ENCODE measurements at places on chromosomes 5 and 9. TPM values are rescaled to one million over a fixed set of nuclear protein-coding genes. Genes with fewer than 3 reads are reported as not detected.

SPARC gene
- total RNA-seq, result 79.2 TPM

- H3K36me3 ChIP-seq, result no peaks in the 10 kb centered on the region
- H3K4me3 ChIP-seq, result peak overlapping the region; percentile 22
- H3K27me3 ChIP-seq, result peaks cover 4% of the 10 kb centered on the region
- peaks cover 20% of the 10 kb centered on the region for H3K4me1 ChIP-seq
- peak; percentile 82 for DNase-seq
These were observed 84.0 kb downstream of the HSD17B3 start for GRCh38 chr9:96217754-96218693.

PCDHB8 gene
- total RNA-seq, result not detected

GRCh38 chr9:111298111-111298510 is 31.9 kb downstream of the OR2K2 start:
- no peaks in the 10 kb centered on the region for H3K27me3 ChIP-seq
- no peaks in the 10 kb centered on the region for H3K36me3 ChIP-seq
- peak overlapping the region; percentile 48 for H3K27ac ChIP-seq
- H3K4me1 ChIP-seq, result peaks cover 16% of the 10 kb centered on the region
- no peak for DNase-seq

DNA sequence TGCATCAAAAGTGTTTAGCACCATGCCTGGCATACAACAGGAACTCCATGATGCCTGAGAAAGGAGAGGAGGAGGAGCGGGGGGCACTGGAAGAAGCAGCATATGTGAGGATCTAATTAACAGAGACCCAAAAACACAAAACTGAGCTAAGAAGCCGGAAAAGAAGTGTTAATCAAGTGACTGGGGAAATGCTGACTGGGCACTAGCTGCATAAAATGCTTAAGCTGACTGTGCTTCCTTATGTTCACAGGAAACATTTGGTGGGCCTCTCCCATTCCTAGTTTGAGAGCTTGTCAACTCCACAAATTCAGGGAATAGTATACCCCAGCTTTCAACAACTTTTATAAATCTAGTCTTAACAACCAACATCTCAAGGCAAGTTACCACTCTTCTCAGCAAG is 26.6 kb downstream of the DEPDC1B start:
- DNase-seq, result no peak
- peaks cover 35% of the 10 kb centered on the region for H3K4me1 ChIP-seq
- no peaks in the 10 kb centered on the region for H3K27me3 ChIP-seq

GRCh38 chr9:133237035-133237731 is 28.1 kb upstream of the OBP2B start:
- no peak overlapping the region for H3K4me3 ChIP-seq
- DNase-seq, result no peak
- no peaks in the 10 kb centered on the region for H3K36me3 ChIP-seq
- H3K27me3 ChIP-seq, result no peaks in the 10 kb centered on the region
- H3K4me1 ChIP-seq, result peaks cover 17% of the 10 kb centered on the region
- H3K27ac ChIP-seq, result peak overlapping the region; percentile 80

DNA sequence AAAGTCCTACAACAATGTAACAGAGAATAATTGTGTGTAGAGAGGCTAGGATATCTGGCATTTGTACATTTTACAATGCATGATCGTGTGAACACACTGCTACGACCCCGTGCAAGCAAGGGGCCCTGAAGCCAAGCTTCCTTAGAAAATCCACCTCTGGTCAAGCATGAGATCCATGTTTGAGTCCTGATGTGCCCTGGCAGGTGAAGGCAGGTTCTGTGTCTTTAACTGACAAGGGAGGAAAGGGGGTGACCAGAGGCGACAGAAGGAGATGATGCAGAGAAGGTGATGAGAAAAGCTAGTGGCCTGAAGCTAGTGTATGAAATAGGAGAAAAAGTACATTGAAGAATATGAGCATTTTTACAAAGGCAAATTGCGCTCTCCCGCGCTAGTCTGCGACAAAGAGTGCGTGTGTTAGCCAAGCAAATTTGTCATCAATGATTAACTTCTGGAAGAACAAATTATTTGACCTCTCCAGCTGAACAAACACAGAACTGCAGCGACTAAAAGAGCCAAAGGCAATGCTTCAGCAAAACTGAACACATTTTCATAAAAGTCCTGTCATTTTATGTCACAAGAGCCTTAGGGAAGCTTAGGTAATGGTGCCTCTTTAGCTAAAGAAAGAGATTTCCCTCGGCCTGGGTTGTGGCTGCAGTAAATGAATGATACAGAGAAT is 101.7 kb upstream of the DAPK1 start:
- DNase-seq, result no peak
- peaks cover 11% of the 10 kb centered on the region for H3K4me1 ChIP-seq
- no peaks in the 10 kb centered on the region for H3K36me3 ChIP-seq
- H3K27ac ChIP-seq, result no peak overlapping the region

DNA sequence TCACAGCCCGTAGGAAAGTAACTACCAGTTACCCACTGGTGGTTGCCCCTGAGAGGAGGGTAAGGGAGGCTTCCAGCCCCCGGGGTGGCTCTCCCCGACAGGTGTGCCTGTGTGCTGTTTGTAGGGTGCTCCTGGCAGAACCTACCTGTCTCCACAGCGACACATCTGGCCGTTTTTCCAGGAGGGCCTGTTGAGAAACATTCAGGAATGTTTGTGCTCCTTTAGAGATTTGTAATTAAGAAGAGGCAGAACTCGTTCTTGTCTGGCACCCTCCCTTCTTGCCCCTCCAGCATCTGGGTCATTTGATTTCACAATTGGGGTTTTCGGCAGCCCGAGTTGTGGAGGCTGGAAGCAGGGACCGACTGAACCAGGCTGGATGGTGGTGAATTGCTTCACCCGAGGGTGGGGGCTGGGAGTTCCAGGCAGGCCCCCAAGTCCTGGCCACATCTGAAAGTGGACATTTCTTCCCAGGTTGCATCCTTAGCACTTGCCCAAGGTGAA is 74.2 kb downstream of the WWC1 start:
- no peaks in the 10 kb centered on the region for H3K4me1 ChIP-seq
- DNase-seq, result peak; percentile 69
- no peaks in the 10 kb centered on the region for H3K27me3 ChIP-seq
- no peak overlapping the region for H3K27ac ChIP-seq
- H3K36me3 ChIP-seq, result no peaks in the 10 kb centered on the region

- DNase-seq, result no peak
- no peak overlapping the region for H3K4me3 ChIP-seq
- H3K36me3 ChIP-seq, result no peaks in the 10 kb centered on the region
- H3K27me3 ChIP-seq, result peaks cover 12% of the 10 kb centered on the region
These were observed 11.2 kb downstream of the ADAMTS13 start for GRCh38 chr9:133433351-133433843.

DNA sequence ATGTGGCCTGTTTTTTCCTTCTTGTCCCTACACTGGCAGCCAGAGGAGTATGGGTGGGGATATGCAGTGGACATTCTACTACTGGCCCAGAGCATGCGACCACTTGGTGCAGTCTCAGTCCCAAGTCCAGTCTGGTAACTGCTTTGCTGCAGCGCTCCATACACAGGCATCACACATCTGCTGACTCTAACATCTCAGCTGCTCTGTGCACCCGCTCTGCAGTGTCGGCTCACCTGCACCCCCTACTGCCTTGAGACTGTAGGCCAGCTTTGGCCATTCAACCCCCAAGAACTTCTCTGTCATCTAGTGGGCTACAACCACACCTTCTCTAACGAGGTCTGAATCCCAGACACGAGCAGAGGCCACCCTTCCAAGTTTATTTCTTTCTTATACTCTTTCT is 46.4 kb upstream of the SLCO6A1 start:
- no peak for DNase-seq
- H3K27me3 ChIP-seq, result no peaks in the 10 kb centered on the region
- no peaks in the 10 kb centered on the region for H3K36me3 ChIP-seq
- H3K4me1 ChIP-seq, result no peaks in the 10 kb centered on the region

DNA sequence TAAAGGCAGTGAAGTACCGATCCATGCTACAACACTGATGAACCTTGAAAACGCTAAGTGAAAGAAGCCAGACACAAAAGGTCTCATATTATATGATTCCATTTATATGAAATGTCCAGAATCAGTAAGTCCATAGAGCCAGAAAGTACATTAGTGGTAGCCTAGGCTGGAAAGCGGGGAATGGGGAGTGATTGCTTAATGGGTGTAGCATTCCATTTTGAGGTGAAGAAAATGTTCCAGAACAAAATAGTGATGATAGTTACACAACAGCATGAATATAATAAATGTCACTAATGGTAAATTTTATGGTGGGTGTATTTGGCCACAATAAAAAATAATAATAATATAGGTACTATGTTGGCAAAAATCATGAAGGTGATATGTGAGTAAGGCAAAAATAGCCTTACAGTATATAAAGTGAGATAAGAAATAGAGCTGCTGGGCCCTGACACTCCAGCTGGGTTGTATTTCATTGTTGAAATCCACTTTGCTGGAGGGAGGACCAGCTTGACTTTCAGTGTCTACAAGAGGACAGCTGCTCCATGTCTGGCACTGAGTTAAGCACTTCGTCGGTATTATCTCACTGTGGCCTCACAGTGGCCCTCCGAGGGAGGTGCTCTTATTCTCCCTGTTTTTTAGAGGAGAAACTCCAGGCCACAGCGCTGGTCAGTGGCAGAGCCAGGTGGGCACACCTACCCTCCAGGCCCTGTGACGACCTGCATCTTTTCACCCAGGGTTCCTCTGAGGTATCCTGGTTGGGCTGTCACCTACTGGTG is 22.4 kb upstream of the ANGPTL2 start:
- no peak overlapping the region for H3K4me3 ChIP-seq
- no peak for DNase-seq
- peak overlapping the region; percentile 33 for H3K27ac ChIP-seq
- no peaks in the 10 kb centered on the region for H3K27me3 ChIP-seq
- no peaks in the 10 kb centered on the region for H3K4me1 ChIP-seq
